Activated T-cell treated with anti-CD3 and anti-CD28 coated beads, Interleukin-2, amount 50 U/mL, for 72 hours (primary cell): ENCODE measurements at places on chromosomes 3 and 15. TPM values are rescaled to one million over a fixed set of nuclear protein-coding genes. Genes with fewer than 3 reads are reported as not detected.

GRCh38 chr3:9914559-9915253 is 2.2 kb upstream of the IL17RC start:
- no peak for DNase-seq

DNA sequence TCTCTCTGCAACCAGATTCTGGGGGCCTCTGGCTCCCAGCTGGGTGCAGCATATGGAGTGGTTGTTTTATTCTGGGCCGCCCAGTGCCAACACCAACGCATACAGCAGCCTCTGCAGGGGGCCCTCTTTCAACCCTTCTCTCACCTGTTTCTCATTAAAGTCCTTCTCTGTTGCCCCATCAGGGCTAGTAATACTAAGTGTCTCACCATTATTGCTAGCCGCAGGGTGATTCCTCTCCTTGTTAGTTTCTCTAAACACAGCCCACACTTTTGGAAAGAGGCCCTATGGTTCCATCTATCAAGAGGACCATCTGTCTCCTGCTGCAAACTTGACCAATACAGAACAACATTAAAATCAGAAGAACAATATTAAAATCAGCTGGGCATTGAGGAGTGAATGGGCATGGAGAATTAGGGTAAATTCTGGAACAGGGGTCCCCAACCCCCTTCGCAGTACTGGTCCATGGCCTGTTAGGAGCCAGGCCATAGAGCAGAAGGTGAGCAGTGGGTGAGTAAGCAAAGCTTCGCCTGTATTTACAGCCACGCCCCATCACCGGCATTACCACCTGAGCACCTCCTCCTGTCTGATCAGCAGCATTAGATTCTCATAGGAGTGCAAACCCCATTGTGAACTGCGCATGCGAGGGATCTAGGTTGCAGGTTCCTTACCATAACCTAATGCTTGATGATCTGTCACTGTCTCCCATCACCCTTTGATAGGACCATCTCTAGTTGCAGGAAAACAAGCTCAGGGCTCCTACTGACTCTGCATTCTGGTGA is 36.5 kb downstream of the ALS2CL start:
- no peak for DNase-seq

Gene FAM162A
- total RNA-seq = 94.8 TPM

DNA sequence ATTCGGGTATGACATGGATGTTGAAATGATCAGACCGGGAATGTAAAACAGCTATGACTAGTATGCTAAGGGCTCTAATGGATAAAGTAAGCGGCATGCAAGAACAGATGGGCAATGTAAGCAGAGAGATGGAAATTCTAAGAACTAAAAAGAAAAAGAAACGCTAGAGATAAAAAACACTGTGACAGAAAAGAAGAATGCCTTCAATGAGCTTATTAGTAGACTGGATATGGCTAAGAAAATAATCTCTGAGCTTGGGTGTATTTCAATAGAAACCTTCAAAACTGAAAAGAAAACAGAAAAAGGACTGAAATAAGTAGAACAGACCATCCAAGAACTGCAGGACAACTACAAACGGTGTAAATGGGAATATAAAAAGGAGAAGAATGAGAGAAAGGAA is 101.2 kb downstream of the HES1 start:
- DNase-seq = no peak

Gene KLHL40
- not detected for total RNA-seq

- DNase-seq = no peak
These were observed 78.0 kb downstream of the BBX start for GRCh38 chr3:107600780-107601179.

DNA sequence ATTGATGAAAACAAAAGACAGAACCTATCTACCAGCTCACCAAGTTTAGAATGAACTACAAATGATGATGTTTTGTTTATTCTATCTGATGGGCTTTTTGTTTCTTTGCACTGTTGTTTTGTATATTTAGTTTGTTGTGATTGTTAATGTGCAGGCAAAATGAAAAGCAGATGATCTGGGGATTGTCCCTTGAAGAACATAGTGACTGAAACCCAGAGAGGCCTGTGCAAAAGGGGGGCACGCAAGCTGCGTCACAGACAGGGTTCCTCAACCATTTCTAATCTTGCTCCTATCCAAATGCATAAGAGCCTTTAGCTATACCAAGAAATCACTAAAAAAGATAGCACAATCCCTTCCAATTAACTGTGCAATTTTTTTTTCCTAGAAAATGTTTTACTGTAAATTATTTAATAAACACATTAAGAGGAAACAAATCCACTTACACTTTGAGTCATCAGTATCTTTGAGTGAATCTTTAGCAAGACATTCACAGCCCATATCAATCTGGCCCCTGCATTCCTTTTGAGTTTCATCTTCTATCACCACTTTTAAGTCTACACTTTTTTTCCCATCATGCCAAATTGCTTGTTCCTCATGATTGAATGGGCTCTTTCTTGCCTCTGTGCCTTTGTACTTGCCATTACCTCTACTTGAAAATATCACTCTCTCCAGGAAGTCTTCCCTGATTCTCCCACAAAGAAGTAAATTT is 220.3 kb downstream of the ATP8B4 start:
- no peak for DNase-seq

DNA sequence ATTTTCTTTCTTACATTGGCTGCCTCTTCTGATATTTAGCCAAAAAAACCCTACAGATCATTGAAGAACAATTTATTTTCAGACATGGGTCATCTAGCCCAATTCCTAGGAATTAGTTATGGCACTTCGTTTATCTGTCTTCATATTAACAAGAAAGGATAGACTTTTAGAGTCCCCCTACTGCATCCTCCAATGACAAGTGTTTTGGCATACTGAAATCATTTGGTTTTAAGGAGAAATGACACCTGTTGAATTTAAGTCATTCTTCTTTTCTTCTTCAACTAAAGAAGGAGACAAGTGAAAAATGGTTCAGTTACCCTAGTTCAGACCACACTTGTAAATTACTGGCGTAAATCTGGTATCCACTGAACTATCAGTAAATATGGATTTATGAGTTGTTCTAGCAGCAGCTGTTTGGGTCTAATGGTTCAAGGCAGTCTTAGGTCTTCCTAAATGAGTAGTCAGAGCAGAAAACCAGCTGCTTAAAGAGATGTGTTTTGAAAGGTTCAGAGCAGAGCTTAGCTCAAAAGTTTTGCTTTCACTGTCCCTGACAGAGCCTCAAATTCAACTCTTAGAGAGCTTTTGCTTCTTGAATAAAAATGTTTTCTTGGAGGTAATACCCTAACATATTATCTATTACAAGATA is 5.6 kb downstream of the VGLL3 start:
- no peak for DNase-seq

Gene ASB14
- total RNA-seq = not detected

Gene KBTBD13
- not detected for total RNA-seq

Gene CTNNB1
- total RNA-seq = 137 TPM

- DNase-seq = no peak
These were observed 14.8 kb downstream of the TARS3 start for GRCh38 chr15:101709466-101709865.

DNA sequence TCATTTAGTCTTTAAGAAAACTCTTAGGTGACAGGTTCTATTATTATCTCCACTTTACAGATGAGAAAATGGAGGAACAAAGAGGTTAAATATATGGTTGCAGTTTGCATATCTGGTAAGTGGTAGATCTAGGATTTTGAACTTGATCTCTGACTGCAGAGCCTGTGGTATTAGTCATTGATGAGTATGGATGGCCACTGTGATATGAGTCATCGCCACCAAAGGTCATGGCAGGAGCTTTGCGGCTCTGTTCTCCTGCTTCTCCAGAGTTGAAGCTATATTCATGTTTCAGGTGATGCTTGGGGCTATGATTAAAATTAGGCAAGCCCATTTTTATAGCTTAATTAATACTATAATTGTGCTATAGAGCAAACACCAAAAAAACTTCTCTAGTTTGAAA is 306.2 kb upstream of the DPPA4 start:
- DNase-seq = peak; percentile 2

DNA sequence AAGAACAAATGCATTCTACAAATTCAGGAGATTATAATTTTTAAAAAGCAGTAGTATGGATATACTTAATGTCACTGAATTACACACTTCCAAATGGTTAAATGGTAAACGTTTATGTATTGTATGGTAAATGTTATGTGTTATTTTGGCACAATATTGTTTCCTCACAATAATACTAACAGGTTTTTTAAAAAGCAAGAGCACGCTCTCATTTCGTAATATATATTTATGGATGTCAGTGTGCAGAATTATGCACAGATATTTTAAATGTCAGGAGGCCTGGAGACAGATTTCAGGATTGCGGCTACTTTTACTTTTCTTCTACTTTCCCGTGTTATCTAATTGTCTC is 533 bp downstream of the ZNF445 start:
- no peak for DNase-seq

DNA sequence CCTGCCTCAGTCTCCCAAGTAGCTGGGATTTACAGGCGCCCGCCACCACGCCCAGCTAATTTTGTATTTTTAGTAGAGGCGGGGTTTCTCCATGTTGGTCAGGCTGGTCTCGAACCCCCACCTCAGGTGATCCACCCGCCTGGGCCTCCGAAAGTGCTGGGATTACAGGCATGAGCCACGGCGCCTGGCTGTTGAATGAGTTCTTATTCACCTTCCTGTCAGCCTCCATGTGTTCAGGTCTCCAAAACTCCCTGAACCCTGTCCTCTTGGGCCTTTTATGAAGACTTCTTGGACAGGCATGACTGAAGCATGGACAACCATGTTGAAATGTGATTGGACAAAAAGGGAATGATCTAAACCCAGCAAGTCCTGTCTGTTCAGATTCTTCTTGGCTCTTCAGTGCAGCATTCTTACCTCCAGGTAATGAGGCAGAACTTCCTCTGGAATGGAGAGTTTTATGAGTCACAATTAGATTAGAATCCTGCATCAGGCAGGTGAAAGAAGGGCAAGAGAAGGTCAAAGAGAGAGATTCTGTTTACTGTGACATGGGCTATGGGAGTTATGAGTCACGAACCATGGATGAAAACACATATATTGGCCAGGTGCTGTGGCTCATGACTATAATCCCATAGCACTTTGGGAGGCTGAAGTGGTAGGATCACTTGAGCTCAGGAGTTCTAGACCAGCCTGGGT is 23.1 kb upstream of the EIF4A2 start:
- DNase-seq = no peak

Gene SAMD7
- total RNA-seq = not detected

DNA sequence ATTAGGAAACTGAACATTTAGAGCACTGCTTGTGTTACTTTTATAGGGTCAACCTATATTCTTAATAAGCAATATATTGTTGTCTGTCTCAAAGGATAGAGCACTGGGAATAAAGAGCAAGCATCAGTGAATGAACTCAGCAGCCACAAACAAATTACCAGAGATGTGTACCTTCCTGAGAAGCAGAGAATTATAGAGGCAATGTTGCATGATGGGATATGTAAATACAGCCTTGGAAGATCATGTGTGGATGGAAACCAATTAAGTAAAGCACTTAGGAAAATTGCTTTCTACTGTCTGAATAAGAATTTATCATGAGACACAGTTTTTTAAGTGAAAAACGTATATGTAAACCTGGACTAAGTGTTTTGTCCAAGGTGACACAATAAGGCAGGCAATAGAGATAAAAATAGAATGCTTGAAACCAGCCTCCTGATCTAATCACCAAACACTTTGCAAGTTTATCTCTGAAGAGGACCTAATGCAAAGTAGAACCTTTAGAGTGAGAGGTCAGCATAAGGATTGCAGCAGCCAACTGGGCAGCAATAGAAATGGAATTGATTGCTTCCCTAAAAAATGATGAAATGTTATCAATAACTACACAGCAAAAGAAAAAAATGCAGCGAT is 848.0 kb downstream of the TUSC7 start:
- DNase-seq = no peak

GRCh38 chr3:159823780-159824179 is 164.9 kb upstream of the IL12A start:
- DNase-seq = no peak

- peak; percentile 35 for DNase-seq
These were observed 580.4 kb upstream of the TBL1XR1 start for GRCh38 chr3:177777699-177778098.

DNA sequence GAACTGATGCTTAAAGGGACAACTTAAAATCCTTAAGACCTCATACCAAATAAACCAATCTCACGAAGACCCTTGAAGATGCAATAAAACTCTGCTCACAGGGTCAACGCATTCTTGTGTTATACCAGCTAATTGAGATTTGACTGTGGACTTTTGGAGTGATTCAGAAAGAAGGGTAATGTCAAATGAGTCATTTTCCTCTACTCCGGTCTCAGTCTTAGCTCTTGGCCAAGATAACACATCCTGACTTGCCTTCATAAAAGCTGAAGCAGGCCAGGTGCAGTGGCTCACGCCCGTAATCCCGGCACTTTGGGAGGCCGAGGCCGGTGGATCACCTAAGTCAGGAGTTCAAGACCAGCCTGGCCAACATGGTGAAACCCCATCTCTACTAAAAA is 3.8 kb downstream of the PKM start:
- peak; percentile 67 for DNase-seq

Gene ITIH3
- not detected for total RNA-seq

Gene AHSG
- not detected for total RNA-seq

DNA sequence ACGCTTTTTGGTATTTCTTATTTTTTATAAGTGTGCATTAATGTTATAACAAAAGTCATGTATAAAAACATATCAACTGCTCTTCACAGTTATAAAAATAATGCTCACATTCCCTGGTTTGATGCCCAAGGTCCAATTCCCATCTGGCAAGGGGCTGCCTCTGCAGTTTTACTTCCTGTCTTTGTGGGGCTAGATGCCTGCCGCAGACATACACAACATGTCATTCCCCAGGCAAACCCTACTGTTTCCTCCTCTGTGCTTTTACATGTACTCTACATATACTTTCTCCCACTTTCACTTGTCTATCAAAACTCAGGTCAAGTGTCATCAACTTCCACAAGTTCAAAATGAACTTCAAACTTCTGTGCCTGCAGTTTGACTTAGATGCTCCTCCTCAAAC is 60.5 kb upstream of the ETV5 start:
- DNase-seq = no peak

Gene SMCO1
- not detected for total RNA-seq
